SK-N-SH (cell line): ENCODE measurements at places on chromosomes 4 and X. TPM values are rescaled to one million over a fixed set of nuclear protein-coding genes. Genes with fewer than 3 reads are reported as not detected.

DNA sequence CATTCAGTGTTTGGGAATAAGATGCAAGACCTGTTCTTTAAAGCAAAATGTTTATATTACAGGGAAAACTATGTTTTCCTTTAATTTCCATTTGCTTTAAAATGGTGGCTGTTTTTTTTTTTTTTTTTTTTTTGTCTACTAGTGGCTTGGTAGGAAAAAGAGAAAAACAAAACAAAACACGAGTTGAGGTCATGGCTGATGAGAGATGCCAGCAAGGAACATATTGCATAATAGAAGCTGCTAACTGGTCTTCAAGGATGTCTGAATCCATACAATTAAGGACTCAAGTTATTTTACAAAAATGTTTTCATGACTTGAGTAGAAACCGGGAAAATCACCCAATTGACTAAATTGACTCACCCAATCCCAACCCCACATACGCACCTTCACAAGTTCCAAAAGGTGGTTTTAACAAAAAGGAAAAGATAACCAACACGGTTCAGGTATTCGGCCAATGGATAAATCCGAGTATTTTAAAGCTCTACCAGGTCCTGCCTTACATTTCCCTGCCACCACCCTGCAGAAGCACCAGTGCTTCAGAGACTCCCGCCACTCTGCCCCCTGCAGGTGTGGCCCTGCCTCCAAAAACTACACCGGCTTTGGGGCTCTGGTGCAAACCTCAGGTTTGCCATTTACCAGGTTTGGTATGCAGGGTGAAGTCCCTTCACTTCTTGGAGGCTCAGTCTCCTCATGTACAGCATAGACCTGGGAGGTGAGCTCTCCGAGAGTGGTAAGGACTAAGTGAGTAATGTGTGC lies 27.1 kb downstream of the PIR start:
- no peak for DNase-seq

DNA sequence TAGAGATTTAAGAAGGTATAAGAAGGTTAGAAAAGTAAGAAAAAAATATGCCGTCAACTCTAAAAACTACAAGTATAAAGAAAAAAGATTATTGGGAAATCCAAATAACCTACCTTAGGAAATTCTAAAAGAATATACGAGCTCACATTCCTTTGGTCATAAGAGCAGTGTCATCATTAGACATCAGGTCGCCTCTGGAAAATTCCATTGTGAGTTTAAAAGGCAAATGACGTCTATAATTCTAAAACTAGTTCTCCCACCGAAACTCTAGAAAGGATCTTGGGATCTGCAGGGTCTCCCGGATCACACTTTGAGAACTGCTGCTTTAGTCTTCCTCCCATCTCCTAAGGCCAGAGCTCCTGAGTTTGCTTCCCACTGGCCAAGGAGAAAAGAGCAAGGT lies 518 bp upstream of the SAT1 start:
- DNase-seq = no peak

DNA sequence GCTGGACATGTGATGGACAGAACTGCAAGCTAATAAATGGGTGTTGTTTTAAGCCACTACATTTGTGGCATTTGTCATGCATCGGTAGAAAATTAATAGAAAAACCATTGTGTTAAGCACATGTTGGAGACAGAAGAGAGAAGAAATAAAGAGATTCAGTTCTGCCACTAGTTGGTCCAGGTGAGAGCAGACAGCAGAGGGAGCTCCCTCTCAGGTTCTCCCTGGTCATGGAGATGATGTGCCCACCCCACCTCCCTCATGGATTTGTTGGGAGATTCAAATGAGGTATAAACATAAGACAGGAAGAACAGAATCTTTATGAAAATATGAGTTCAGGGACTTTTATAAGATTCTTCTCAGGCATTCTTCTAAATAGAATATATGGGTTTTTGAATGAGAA lies 36.8 kb upstream of the OCIAD2 start:
- no peak for DNase-seq

GRCh38 chrX:16946971-16947562 lies 609 bp downstream of the REPS2 start:
- no peak for DNase-seq

DNA sequence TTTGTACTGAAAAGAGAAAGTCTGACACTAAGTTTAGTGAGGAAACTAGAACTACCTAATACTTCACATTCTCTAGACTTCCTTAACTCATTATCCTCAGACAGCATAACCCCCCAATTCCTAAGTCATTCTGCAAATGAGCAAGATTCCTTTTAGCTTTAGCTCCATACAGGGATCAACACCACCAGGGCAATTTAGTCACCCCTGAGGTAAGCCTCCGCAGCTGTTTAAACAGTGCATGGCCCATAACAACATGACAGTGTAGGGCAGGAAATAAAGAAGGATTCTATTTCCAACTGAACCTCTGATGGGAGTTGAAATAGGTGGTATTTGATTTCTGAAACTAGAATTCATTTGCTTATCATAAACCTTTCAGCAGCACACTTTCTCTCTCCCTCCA lies 112.8 kb upstream of the DKK2 start:
- no peak for DNase-seq

Gene SMARCAD1
- 10.7 and 15.1 TPM in 2 replicates for polyA plus RNA-seq

Gene TMEM156
- 0.13 and 0.15 TPM in 2 replicates for polyA plus RNA-seq
